ENCODE measurements at places on chromosomes 5 and 9.
A peak's percentile ranks its signal among the peaks of the same experiment; 100 is the strongest.

GRCh38 chr5:177496727-177497291 lies 595 bp downstream of the PDLIM7 start:
- no peak for DNase-seq

- DNase-seq = peak; percentile 10
These were observed 868 bp downstream of the KDM4C start for GRCh38 chr9:6758498-6759184.

DNA sequence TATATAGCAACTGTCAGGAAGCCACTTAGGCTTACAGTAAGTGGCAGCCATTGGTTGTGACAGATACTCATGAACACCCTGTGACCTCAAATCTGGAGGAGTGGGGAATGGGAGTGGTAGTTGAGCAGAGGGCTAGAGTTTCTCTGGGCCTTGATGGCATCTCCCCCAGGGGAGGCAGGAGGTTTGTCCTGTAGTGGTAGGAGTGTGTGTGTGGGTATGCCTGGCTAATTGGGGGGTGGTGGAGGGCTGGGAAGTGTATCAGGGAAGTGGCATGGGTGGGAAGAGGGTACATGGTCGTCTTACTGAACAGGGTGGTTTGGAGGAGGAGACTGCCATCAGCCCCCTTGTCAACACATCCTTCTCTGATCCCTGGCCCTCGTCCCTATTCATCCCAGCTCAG lies 71.5 kb downstream of the PSD2 start:
- DNase-seq = no peak

DNA sequence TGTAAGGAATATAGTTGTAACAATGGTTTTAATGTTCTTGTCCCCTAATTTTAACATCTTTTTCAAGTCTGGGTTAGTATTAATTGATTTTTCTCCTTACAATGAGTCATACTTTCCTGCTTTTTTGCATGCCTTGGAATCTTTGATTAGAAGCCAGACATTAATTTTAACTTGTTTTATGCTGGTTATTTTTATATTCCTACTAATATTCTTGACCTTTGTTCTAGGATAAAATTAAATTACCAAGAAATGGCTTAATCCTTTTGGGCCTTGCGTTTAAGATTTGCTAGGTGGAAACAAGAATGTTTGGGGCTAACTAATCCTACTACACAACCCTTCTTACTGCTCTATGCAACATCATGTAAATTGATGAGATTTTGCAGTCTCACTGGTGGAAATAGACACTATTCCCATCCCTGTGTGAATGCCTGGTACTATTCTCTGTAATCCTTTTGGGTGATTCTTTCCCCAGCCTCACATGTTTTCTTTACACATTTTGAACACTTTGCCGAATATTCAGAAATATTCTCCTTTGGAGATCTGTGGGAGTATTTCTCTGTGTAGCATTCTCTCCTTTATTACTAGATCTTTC lies 47.2 kb downstream of the ZCCHC7 start:
- no peak for DNase-seq

DNA sequence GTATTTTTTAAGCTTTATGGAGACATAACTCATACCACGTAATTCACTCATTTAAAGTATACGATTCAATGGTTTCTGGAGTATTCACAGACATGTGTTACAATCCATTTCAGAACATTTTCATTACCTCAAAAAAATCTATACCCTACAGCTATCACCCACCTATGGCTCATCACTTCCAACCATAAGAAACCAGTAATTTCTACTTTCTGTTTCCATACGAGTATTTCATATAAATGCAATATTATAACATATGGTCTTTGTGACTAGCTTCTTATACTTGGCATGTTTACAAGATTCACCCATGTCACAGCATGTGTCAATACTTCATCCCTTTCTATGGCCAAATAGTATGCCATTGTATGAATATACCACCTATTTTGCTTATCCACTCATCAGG lies 18.8 kb downstream of the UBQLN1 start:
- DNase-seq = no peak

DNA sequence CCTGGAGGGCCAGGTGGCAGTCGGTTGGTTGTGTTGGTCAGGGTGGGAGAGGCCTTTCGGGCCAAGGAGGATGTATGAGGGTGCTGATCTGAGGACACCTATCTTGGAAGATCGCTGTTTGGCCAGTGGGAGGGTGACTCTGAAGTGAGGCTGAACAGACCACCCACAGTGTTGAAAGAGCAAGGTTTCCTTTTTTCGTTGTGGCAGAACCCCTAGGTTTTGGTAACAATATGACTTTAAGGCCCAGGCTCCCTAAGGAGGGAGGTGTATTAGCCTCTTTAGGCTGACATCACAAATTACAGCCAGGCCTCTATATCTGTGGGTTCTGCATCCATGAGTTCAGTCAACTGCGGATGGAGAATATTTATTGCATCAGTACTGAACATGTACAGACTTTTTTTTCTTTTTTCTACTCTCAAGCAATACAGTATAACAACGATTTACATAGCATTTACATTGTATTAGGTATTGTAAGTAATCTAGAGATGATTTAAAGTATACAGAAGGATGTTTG lies 86.1 kb downstream of the ARHGAP26 start:
- no peak for DNase-seq

GRCh38 chr5:55816342-55816741 lies 34.8 kb upstream of the IL31RA start:
- DNase-seq = peak; percentile 82

- DNase-seq = peak; percentile 21
These were observed 58.9 kb downstream of the AUH start for GRCh38 chr9:91302831-91303230.

DNA sequence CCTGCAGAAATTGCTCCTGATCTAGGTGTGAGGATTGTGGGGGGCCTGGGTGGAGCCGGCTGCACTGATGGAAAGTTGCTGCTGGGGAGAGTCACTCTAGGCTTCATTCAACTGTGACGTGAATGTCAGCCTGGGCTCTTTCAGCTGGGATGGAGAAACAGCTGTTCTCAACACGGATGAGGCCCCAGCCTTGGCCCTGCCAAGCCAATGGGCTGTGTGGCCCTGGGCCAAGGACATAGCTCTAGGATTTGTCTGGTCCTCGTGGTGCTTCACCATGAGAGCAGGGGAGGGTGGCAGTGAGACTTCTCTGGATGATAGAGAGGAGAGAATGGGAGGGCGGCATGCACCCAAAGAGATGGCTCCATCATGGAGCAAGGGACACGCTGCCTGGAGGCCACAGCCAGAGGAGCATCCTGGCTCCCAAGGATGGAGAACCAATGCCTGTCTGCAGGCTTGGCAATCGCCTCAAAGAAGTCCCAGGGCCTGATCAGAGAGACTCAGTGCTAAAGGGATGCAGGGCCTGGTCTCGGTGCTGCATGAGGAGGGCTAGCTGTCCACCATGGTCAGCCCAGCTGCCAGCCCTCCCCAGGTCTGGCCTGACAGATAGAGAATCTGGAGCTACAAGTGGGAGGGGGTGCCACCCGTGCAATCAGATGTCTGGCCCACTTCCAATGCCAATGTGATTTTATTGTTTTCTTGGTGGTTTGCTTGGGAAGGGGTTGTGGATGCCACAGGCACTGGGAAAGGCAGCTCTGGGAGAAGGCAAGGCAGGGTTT lies 141.0 kb downstream of the GADD45G start:
- no peak for DNase-seq

GRCh38 chr5:97134634-97135033 lies 7.8 kb downstream of the LIX1 start:
- DNase-seq = no peak

GRCh38 chr5:93076096-93076495 lies 504.9 kb downstream of the NR2F1-AS1 start:
- DNase-seq = no peak

GRCh38 chr5:120576588-120576987 lies 112.5 kb downstream of the PRR16 start:
- no peak for DNase-seq

DNA sequence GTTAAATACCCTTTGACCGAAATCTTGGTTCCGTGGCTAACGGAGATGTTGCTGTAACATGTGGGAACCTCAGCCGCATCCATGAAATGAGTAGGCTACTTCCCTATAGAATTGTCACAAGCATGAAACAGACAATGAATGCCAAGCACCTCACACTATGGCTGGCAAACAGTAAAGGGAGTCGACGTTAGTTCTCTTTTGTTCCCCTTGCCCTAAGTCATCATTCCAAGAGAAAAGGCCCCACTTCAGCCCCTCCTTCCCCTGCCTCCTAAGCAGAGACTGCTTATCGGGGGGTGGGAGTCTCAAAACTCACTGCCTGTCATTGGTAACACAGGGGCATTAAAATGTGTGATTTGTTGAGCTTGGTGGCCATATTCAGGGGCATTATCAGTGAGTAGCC lies 159.6 kb downstream of the MAPKAP1 start:
- no peak for DNase-seq

DNA sequence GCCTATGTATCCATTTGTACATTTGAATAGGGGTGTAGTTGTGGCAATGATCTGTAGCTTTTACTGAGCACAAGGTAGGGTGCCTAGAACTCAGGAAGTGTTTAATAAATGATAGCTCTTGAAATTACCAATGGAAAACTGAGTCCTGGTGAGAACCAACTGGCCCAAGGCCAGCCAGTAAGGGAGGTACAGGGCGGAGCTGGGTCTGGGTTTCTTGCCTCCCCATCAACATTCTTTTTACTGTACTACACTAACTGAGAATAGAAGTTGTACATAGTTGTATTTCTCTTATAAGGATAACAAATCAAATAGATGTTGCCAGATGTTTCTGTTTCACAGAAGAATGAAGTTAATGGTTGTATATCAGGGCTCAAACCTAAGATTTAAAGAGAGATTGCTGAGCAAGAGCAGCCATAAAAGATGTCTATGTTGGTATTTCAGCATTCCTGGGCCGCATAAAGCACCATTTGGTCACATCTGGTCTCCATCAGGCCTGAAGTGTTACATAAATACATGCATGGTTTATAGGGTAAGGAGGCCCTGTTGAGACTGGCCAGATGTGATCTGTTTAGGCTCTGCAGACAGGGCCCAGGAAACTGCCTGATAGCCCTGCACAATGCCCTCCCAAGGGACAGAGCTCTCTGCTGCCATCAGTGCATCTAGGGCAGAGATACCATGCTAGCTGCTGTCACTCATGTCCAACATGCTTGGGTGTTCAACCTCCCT lies 210.5 kb downstream of the NXNL2 start:
- no peak for DNase-seq

DNA sequence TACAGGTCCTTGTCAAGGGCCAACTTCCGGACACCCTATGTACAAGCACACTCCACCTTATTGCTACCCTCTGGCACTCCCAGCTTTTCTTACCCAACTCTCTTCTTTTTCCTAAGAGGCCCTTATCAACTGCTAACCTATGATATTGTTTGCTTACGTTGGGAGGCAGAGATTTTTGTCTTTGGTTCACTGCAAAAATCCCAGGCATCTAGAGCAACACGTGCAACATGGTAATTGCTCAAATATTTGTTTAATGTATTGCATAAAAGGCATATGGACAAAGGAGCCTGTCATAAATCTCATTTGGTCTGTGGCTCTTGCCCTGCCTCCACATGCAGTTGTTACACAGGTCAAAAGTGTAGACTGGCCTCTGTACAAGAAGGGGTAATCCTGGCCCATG lies 35.8 kb upstream of the ATP10B start:
- no peak for DNase-seq

DNA sequence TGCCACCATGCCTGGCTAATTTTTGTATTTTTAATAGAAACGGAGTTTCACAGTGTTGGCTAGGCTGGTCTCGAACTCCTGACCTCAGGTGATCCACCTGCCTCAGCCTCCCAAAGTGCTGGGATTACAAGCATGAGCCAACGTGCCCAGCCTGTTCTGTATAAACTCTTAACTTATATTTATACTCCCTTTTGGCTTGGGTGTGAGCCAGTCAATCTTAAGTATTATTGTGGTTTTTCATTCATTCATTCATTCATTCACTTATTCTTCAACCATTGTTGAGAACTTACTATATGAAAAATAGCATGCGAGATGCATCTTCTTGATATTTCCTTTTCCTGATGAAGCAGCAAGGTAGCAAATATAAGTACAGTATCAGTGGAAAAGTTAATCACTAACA lies 132.9 kb downstream of the ADGRV1 start:
- DNase-seq = no peak

DNA sequence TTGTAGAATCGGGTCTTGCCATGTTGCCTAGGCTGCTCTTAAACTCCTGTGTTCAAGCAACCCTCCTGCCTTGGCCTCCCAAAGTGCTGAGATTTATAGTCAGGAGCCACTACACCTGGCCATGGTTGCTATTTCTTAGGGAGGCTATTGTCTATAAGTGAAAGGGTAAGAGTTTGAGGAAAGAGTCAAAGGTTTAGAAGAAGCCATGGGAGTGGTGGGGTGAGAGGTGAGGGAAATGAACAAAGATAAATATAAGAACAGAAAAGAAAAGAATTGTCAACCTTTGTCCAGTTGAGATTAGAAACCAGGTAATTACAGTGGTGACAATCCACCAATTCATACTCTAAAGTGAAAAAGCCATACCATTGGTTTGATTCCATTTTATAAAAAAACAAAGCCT lies 32.6 kb upstream of the RANBP6 start:
- DNase-seq = no peak

DNA sequence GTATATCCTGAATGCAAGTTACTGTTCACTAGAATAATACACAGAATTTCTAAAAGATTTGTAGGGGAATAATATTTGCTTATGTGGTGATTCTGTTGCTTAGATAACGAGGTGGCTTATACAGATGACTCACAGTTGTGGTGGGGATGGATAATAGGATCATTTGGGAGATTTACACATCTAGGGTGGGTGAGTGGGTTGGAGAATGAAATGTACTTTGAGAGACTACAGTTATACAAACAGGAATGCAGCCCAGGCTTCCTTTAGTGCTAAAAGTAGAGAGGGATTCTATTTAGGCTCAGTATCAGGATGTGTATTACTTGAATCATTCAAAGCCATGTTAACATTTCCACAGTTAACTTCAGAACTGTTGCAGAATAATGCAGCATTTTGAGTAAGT lies 1.8 kb downstream of the CTXN3 start:
- no peak for DNase-seq

- DNase-seq = no peak
These were observed 4.9 kb downstream of the PCDHGC5 start for GRCh38 chr5:141493500-141494422.

DNA sequence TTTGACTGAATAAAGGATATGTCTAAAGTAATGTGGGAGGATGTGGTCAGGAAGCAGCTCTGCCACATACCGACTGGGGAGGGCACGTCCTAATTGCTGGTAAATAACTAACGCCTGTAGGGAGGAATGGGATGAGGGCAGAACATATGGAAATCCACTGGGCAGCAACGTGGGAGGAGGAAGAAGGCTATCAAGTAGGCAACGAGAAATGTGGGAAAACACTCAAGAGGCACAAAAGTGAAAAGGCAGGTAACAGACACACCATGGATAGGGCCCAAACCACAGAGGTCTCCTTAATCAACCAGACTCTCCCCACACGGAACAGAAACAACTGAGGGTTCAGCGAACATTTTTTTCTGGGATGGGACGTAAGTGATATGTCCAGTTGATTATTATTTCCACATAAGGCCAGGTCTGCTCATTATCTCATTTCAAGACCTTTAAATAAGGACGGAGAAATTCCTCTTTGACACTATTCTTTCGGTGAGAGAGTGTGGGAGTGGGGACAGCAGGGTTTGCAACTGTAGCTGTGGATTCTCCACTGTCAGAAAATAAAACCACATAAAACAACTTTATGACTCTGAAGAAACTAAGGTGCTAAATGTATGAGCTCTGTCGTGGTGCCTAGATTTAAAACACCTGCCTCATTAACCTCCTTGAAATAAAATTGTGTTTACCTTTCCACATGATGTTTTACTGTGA lies 17.0 kb downstream of the IARS1 start:
- no peak for DNase-seq

Measured in smooth muscle cell of the brain vasculature (primary cell).